ENCODE measurements at places on chromosomes 12 and 14.
A peak's percentile ranks its signal among the peaks of the same experiment; 100 is the strongest.

DNA sequence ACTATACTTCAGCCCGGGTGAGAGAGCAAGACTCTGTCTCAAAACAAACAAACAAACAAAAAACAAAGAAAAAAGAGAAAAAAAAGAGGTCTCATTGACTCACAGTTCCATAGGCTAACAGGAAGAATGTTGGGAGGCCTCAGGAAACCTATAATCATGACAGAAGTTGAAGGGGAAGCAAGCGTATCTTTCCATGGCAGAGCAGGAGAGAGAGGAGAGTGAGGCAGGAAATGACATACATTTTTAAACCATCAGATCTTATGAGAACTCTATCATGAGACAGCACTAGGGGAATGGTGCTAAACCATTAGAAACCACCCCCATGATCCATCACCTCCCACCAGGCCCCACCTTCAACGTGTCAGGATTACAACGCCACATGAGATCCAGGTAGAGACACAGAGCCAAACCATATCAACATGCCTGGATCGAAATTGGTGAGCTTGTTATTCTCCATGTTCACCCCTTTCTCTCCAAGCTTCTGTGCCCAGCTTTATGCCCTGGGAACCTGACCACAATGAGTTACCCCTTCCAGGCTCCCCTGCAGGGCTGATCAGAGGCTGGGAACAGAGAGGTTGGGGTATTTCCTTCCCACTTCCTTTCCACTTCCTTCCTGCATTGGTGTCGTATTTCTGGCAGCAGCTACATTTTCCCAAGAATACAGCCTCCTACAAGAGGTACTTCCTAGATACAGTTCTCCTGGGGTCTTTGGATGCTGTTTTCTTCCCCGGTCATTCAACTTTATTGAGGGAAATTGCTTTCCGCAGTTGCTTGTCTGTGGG, 219.3 kb upstream of the FLRT2 start:
- DNase-seq = no peak

GRCh38 chr12:24839268-24839791, 109.6 kb downstream of the BCAT1 start:
- no peak for DNase-seq

- DNase-seq = no peak
Observed at GRCh38 chr12:14921218-14921617, 17.1 kb downstream of the ERP27 start.

GRCh38 chr12:40565029-40565633, 127.1 kb upstream of the CNTN1 start:
- DNase-seq = no peak

- no peak for DNase-seq
Observed at GRCh38 chr14:52783206-52783605, 8.2 kb downstream of the GNPNAT1 start.

- no peak for DNase-seq
Observed at GRCh38 chr14:81313775-81314429, 86.2 kb downstream of the STON2 start.

DNA sequence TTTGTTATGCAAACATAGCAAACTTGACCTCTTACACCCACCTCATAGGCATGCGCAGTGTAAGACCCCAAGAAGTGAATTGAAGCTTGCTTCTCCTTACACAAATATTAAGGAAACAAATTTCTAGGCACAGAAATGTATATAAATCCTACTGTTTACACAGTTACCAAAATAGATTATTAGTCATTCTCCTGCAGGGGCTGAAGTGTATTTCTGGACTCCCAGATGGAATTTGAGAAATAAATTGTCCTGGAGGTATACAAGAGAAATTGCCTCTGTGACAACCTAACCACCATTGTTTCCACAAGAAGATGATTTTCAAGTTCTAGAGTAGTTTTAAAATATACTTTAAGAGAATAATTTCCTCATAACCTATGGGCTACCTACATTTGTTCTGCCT, 656.0 kb upstream of the MDGA2 start:
- DNase-seq = no peak

DNA sequence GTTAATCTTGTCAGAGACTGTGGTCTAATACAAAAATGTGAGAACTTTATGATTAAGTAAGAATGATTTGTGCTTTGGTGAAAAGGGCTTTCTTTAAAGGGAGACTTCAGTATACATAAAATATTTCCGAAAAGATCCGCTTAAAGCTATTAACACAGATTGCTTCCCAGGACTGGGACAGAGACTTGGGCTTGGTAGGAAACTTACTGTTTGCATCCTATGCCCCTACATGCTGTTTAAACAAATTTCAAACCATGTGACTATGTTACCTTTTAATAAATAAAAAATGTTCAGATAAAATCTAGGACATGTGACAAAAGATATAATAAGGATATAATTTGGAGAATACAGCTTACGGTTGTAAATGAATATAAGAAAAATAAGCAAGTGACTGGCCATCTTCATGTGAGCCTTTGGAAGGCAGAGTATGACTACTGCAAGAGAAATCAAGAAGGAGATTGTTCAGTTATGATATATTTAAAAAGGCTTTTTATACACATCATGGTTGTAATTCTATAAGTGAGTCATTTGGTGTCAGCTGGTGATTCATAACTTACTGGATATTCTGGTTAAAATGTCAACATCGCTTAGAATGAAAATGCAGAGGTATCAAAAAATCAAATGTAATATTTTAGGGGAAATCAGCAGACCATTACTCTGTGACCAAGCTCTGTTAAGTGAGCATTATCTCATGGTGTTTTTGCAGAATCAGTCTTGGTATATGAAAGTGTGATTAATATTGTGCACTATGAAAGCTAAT, 234.7 kb upstream of the E2F7 start:
- no peak for DNase-seq

- no peak for DNase-seq
Observed at GRCh38 chr14:92280554-92281262, 42.3 kb upstream of the SLC24A4 start.

DNA sequence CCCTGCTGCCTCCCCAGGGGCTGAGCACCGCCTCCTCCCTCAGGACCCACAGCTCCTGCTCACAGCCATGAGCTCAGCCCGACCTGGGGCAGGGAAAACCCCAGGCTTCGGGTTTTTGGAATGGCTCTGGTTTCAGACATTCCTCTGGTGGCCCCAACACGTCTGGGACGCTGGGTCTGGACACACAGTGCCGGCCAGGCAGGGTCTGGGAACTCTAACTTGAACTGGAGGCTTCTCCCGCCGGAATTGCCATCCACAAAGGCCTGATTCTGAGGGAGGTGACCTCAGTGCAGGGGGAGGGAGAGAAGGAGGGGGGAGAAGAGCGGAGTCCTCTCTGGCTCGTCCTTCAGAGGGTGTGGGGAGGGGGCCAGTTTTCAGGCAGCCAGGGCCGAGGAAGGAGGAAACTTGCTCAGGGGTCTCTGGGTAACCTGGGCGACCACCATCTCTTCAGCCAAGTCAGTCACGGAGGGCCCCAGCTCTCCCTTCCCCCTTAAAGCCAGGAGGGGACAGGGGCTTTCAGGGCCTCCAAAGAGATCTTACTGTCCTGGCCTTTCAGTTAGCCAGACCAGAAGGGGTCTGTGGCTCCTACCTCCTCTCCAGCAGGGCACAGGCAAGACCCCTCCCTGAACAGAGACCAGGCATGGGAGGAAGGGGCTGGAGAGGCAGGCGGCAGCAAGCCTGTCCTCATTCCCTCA, 19.4 kb downstream of the NCKAP5L start:
- DNase-seq = no peak

DNA sequence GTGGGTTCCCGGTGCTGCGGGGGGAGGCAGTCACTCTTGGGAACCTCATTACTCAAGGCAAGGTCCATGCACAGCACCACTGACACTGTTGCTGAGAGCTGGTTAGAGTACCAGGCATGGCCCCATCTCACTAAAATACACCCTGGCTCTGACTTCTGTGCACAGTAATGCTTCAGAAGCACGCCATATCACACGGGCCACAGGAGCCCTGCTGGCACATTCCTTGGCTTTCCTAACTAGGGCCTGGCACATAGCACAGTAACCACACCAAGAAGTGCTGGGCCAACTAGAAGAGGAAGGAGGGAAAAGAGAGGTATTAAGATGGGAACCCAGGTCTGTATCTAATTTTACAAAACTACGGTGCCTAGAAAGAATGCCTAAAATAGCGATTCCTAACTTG, 13.5 kb upstream of the RAB35 start:
- DNase-seq = no peak

GRCh38 chr12:25276199-25276937, 25.6 kb upstream of the KRAS start:
- DNase-seq = no peak

DNA sequence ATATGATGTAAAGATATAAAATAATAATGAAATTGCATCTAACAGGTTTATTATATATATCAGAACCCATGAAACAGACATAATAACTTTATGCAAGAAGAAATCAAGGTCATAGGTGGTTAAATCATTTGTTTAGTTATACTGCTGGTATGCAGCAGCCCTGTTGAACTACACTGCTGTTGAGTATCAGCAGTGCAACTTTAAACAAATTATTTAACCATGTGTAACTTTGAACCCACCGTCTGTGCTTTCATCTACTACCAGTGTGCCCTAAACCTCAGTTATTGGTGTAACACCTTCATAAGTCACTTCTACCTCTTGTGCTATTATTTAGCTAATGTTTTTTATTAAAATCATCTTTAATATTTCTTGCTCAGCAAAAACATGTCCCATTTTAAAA, 262.3 kb upstream of the CRY1 start:
- no peak for DNase-seq

GRCh38 chr14:21382886-21383847, 652 bp downstream of the SUPT16H start:
- no peak for DNase-seq

GRCh38 chr12:16392846-16393535, 45.5 kb downstream of the MGST1 start:
- no peak for DNase-seq

DNA sequence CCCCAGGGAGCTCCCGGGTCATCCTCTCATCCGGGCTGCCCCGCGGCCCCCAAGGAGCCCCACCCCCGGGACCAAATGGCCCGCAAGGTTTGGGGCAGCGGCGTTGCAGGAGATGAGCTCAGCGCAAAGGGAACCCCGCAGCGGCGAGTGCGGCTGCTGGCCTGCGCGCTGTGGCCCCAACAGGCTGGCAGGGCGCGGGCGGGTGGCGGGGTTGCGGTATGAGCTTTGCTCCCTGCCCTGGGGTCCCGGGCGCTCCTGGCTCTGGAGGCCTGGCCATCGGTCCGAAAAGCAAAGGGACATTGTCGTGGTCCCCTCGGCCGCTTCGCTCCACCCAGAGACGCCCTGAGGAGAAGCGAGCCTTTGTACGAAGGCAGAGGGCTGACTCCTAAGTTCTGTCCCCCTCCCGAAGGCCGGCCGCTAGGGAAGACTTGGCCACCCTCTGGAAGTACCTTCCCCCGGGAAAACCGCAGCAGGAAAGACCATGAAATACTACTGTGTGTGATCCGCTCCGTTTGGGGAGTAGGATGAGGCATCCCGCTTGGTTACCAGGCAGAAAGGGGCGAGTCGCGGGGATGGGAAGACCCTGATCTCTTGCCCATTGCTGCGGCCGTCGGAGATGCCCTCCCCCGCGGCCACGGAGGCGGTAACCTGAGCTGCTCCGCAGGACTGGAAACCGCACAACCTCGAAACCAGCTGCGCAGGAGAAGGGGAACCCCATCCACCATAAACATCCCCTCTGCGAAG, 620 bp upstream of the NID2 start:
- DNase-seq = no peak

GRCh38 chr14:42778984-42779383, 1172.3 kb downstream of the LRFN5 start:
- no peak for DNase-seq

- DNase-seq = no peak
Observed at GRCh38 chr12:123050913-123051312, 70.4 kb downstream of the ARL6IP4 start.

DNA sequence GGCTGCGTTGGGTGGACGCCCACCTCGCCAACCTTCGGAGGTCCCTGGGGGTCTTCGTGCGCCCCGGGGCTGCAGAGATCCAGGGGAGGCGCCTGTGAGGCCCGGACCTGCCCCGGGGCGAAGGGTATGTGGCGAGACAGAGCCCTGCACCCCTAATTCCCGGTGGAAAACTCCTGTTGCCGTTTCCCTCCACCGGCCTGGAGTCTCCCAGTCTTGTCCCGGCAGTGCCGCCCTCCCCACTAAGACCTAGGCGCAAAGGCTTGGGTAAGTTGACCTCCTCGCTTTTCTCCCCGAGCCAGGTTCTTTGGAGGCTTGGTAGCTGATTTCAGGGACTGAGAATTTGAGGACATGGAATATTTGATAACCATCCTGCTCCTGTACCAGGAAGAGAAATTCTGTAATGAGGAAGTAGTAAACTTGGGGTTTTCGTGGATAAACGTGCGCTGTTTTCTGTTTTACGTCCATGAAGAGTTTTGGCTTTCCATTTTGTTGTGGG, 530 bp downstream of the APAF1 start:
- DNase-seq = peak; percentile 1

GRCh38 chr14:74904635-74905503, 18.2 kb downstream of the RPS6KL1 start:
- no peak for DNase-seq

DNA sequence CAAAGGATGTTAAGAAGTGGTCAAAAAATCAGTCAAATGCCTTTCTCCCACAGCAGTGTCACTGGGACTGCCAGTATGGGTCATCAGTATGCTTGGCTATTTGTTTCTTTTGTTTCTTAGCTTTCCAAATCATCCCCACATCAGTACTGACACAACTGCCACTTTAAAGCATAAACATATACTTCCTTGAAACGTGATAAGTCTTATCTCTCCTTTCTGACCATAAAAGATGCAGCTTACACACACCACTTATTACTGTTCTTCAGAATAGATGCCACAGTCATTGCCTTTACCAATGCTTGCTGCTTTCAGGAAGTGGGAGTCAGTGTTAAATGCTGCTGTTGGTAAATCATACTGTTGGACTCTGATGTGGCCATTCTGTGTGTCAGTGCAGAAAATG, 18.6 kb upstream of the GARIN2 start:
- no peak for DNase-seq

GRCh38 chr12:72406111-72406510, 133.9 kb downstream of the TRHDE start:
- no peak for DNase-seq

- DNase-seq = peak; percentile 32
Observed at GRCh38 chr14:20857630-20858261, 33.4 kb upstream of the RNASE3 start.

GRCh38 chr12:114636723-114637480, 47.1 kb downstream of the TBX3 start:
- no peak for DNase-seq

DNA sequence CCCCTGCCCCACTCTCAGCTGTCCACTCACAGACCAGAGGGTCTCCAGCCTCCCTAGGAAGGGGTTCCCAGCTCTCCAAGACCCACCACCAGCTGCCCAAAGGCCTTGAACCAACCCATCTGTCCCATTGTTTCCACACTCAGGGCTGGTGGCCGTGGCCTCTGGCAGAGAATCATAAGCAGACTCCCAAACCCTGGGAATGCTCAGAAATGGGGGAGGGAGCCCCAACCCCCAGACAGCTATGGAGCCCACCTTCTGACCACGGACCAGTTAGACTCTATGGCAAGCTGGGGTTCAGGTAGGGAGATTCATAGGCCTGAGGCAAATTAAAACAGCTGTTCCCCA, 280.0 kb downstream of the DPF3 start:
- no peak for DNase-seq

DNA sequence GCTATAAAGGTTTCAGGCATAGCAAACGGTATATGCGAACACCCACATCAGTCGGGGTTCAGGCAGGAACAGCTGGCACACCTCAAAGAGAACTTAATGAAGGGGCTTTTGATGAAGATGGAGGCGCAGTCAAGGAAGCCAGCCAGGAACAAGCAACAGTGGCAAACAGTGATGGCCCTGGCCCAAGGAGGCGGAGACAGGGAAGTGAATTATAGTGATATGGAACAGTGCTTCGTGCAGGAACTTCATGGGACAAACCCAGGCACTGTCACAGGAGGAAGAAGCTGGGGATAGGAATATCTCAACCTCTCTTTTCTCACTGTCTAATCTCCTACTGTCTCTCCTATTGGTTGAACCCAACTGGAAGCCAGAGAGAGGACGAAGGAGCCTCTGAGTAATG, 328.3 kb downstream of the AACS start:
- no peak for DNase-seq

Data from activated CD8-positive, alpha-beta memory T cell treated with anti-CD3 and anti-CD28 coated beads for 1 hour (primary cell).